IPS DF 19.7 (cell line): ENCODE measurements at places on chromosomes 12 and 14.
A peak's percentile ranks its signal among the peaks of the same experiment; 100 is the strongest.

DNA sequence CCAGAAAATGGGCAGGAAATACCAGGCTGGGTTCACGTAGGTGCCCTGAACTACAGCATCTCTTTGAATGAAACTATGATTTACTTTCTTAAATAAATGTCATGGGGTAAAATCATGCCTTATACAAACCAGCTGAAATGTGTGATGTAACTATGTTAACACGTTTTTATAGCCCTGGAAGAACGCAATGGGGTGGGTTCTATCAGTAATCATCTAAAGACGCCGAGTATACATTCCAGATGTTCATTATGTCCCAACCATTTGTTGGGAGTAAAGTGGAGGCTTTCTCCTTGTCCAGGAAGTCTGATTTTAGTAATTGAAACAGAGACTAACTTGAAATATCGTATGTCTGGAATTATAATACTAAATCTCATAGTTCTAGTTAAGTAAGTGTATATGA, 16.2 kb upstream of the IGF1 start:
- no peak for DNase-seq

DNA sequence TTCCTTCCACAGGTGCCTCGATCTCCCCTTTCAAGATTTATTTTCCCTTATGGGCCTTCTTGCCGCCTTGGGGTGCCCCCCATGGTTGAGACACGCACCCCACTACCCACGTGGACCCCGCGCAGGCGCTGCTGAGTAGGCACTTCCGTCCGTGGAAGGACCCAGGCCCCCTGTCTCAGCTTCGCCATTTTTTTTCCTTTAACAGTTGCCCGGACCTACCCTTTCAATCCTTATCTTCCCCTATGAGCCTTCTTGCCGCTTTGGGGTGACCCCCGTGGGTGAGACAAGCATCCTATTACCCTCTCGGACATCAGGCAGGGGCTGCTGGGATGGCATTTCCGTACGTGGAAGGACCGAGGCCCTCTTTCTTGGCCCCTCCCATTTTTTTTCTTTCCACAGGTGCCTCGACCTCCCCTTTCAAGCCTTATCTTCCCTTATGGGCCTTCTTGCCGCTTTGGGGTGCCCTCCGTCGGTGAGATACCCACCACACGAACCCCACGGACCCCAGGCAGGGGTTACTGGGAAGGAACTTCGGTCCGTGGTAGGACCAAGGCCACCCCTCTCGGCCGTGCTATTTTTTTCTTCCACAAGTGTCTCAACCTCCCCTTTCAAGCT, 268.2 kb downstream of the ALG10 start:
- no peak for DNase-seq

- DNase-seq = no peak
Measured at GRCh38 chr14:69408331-69408960, 10.0 kb downstream of the SLC39A9 start.

DNA sequence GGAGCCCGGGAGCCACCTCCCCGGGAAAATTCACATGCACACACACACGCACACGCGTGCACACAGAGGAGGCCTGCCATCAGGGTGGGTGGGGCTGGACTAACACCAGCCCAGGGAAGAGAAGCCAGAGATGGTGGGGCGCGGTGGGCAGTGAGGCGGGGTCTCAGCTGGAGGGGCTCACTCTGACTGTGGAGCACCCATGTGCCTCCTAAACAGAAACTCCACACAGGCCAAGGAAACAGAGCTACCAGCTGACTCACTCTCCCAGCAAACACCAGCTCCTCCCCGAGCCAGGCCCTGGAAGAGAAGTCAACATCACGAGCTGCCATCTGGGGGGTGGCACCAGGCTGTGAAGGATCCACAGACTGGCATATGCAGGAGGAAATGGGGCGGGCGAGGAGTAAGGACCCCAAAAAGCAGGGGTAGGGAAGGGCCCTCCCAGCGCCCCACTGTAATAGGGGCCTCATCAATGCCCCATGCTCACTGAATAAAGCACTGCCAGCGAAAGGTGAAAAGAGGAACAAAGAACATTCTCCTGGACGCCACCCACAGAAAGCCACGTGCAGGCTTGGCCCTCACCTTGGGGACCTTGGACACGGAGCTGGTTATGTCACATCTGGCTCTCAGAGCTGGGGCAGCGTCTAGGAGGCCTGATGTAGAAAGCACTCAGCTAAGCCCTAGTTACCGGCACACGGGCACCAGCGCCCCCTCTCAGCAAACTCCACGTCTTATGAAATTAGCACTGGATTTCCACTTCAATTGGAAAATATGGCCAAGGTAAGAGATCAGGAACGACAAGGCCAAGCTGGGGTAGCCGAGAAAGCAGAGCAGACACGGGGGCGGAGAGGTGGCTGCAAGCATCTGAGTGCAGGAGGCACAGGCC, 8.4 kb upstream of the INF2 start:
- no peak for DNase-seq

- no peak for DNase-seq
Measured at GRCh38 chr12:53645165-53645564, 19.0 kb upstream of the ATF7 start.

DNA sequence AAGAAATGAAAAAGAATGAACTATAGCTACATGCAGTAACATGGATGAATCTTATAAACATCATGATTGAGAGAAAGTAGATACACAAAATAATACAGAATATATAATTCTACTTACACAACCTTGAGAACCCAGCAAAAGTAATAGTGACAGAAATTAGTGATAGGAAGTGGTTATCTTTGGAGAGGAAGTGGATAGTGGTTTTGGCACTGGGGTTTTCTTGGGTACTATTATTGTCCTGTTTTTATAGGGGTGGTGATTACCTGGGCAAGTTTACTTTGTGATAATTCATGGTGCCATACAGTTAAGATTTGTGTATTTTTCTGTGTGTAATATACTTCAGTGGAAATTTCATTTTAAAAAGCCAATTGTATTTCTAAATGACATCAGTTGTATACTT, 352.7 kb downstream of the AEBP2 start:
- DNase-seq = no peak

GRCh38 chr14:95003099-95003960, 154.0 kb downstream of the DICER1 start:
- DNase-seq = no peak

GRCh38 chr14:71764701-71765382, 167.4 kb upstream of the RGS6 start:
- DNase-seq = no peak

DNA sequence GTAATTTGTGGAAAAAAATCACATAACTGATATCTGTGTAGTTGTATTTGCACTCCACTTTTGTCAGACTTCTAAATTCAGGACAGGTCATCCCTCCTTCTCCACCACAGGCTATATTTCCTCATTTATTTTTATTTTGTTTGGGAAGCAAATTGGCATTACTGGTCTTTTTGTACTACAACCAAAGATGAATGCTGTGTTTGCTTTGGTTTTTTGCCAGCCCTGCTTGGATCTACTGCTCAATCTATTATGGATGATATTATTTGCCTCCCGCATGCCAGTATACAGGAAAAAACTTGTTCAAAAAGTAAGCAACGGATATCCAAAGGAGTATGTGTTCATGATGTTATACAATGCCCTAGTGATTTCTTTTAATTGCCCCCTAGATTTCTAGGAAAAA, 948.8 kb downstream of the TRHDE start:
- DNase-seq = no peak

- no peak for DNase-seq
Measured at GRCh38 chr12:6606331-6607131, 648 bp downstream of the CHD4 start.

GRCh38 chr12:116703214-116703795, 34.6 kb downstream of the SPRING1 start:
- DNase-seq = peak; percentile 42

DNA sequence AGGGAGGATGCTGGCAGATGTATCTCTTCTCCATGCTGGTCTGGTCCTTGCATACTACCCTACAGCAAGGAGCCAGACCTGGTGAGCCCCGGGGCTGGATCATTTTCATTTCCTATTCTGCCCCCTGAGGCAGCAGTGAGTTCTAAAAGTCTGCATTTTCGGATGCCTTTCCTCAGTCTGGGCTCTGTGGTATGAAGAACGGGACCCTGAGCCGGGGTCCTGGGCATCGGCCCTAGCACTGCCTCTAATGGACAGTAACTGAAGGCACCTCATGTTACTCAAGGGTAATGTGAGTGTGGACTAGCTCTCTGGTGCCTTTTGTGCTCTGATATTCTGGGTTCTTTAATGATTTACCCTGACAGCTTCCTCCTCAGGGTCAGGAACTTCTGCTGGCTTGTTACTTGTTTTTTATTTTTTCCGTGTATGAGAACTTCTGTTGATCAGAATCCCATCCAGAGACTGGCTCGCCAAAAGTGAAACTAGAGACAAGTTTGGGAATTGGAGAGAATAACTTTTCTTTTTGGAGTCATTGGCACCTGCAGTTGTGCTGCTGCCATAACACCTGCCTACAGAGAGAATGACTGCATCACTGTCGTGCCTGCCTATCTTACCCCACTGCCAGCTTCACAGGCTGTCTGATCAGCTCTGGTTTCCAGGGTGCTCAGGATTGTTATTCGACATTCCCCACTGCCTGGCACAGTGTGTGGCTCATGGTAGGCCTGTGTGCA, 62.3 kb downstream of the SUSD6 start:
- no peak for DNase-seq

DNA sequence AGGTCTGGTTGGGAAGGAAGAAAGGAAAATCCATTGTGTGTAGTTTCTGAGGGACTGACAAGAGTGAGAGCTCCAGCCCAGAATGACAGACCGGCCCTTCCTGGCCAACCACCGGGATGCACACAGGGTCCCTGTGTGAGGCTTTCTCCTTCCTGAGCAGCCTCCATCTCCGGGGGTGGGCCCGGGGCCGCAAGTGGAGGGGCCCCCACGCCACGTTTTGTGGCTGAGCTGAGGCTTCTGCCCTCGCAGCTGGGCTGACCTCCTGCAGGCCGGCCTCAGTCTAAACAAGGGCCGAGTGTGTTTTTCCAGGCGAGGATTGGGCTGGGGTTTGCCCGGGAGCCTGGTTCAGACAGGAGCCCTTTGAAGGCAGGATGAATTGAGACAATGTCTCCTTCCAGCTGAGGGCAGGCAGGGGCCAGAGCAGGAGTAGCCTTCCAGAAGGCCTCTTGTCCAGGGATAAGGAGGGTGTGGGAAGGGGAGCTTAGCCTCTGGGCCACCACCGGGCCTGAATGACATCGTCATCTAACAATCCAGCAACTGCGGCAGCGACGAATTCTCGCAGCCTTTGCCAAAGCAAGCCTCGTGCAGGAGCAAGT, 96.5 kb upstream of the NCOR2 start:
- DNase-seq = no peak

- no peak for DNase-seq
Measured at GRCh38 chr14:62654641-62655040, 390.6 kb downstream of the KCNH5 start.

DNA sequence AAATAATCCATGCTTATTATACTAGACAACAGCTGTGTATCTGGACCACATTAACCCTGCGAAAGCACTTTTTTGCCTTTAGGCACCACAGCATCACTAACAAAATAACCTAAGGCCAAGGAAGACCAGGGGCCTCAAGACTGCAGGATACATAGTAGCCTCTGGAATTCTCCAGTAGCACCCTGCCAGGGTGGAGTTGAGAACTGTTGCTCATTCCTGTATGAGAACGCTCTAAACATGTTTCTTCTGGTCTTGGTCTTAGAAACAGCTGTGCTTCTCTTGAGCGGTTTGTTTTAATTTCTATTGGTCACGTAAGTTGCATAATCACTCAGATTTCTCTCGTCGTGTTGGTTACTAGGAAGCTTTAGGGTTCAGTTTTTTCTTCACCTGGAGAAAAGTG, 7.9 kb downstream of the B4GALNT3 start:
- DNase-seq = no peak

DNA sequence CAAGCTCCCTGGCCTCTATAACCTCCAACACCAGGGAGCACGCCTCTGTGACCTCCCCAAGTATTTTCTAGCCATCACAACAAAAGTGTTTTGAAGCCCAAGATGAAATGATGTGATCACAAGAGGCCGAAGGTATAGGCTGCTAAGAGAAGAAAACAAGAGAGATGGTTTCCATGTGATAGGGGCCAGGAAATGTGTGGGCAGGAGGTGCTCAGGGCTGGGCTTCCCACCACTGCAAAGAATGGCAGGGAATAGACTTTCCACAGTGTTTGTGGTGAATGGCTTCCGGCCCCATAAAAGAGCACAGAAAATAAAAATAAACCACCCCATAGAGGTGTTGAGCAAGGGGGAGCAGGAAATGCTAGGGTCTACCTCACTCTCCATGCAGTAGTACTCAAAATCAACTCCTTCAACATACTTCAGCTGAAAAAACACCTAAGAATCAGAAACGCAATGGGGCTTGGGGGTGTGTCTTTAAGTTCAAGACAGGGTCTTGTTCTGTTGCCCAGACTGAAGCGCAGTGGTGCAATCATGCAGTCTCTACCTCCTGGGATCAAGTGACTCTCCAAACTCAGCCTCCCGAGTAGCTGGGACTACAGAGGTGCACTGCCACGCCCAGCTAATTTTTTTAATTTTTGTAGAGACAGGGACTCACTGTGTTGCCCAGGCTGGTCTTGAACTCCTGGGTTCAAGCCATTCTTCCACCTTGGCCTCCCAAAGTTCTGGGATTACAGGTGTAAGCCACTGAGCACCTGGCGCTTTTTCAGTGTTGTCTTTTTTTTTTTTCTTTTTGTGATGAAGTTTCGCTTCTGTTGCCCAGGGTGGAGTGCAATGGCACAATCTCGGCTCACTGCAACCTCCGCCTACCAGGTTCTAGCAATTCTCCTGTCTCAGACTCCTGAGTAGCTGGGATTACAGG, 27.1 kb downstream of the DAD1 start:
- DNase-seq = no peak

- DNase-seq = no peak
Measured at GRCh38 chr12:90253674-90254181, 545.1 kb upstream of the ATP2B1 start.

DNA sequence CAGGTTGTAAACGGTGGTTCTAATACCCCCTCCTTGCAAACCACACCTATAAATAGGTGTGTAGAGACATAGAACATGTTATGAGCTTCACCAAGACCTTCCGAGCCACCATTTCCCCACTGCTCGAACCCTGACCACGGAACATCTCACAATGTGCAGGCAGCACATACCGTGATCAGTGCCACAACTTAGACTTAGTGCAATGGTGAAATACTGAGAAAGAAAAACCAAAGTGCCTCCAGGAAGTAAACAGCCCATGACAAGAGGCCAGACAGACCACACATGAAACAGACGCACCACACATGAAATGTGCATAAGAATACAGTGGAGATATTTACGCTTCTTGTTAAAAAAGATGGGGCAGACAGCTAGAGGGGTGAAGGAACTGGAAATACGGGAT, 166.9 kb upstream of the CCND2 start:
- DNase-seq = no peak
